ENCODE measurements at places on chromosomes 7 and 10. TPM values are rescaled to one million over a fixed set of nuclear protein-coding genes. Genes with fewer than 3 reads are reported as not detected.
A peak's percentile ranks its signal among the peaks of the same experiment; 100 is the strongest.

DNA sequence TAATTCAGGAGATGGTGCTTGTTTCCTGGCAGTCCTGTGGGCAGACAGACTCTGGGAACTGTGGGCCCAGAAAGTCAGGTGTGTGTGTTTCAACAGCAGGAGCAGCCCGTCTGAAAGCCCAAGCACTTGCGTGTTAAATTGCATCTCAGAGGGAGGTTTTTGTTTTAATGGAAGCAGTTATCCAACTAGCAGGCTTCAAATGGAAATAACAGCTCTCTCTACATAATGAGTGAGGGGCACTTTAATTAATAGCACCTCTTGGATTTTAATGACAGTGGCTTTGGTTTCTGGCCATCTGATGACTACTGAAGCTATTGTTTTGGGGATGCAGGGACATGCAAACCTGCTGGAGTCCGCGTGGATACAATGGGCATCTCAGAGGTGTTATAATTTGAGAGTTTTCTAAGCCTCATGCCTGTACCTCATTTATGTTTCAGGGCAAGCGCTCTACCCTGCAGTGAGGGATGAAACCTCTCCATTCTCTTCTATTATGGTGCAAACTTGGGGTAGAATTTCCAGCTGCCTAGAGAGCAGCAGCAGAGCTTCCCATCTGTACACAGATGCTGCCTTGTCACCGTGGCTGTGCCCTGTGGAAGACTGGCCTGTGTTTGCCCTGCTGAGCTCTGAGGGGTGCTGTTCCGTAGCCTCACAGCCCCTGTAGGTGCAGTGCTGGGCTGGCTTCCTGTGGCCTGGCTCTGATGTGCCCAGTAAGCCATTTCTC, 206.6 kb upstream of the GPR26 start:
- no peak for DNase-seq

Gene LOXL4
- total RNA-seq, result not detected

- peak; percentile 100 for DNase-seq
These were observed 1.6 kb downstream of the COMTD1 start for GRCh38 chr10:75234017-75234682.

GRCh38 chr10:88386204-88386788, 196.8 kb downstream of the RNLS start:
- no peak for DNase-seq

Gene ZNF138
- 19.6 TPM for total RNA-seq

DNA sequence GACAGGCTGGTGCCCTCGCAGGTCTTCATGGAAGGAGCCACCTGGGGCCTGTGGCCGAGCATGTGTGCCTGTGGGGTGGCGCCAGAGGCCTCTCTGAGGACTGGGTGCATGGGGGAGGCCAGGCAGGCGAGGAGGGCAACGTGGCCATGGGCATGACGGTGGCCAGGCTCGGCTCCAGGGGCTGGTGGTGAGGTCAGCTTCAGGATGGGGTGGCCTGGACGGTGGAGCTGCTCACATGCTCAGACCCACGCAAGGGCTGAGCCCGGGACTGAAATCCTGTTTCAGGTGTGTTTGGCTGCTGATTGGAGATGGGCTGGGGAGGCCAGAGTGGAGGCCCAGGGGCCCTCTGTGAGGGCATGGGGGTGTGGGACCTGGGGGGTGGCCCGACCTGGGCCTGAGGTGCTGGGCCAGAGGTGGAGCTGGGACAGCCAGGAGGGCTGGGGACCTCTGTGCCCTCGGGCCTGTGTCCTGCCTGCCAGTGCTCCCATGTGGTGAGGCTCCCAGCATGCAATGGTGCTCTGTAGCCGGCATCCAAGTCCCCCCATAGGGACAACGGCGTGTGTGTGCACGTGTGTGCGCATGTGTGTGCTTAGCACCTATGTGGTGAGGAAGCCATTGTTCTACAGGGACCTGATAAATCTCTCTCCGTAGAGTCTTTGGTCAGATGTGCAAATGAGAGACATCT, 71.1 kb downstream of the INPP5A start:
- no peak for DNase-seq

Gene RBP4
- not detected for total RNA-seq

GRCh38 chr10:34916314-34916713, 101.2 kb upstream of the PARD3 start:
- peak; percentile 29 for DNase-seq

DNA sequence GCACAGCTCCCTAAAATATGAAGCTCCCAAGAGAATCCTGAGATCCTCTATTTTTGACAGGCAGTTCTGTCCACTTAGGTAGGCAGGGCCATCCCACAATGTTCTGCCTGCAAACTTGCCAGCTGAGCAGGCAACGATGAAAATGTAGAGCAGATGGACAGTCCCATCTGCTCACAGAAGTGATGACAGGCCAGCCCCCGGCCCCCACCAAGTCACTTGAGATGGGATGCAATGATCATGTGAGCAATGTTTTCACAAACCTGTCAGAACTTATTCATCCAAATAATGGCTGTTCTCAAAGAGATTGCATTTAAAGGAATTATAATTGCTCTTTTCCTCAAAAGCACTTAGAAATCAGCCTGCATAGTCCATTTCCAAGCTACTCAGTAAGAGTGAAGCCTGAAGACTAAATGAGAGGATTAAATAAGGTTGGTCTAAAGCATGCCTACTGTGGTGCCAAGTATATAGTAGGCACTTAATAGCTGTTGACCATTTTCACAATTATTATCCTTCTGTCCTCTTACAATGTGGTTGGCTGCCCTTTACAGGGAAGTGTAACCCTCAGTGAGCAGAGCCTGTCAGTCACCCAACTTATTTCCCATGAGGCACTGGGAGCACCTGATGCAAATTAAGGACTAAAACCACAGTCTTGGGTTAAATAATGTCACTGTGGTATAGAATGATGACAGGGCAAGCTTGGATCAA, 301.2 kb downstream of the FGFR2 start:
- DNase-seq, result no peak

Gene PHKG1
- total RNA-seq, result 1.6 TPM

Gene HYCC1
- 23.9 TPM for total RNA-seq

DNA sequence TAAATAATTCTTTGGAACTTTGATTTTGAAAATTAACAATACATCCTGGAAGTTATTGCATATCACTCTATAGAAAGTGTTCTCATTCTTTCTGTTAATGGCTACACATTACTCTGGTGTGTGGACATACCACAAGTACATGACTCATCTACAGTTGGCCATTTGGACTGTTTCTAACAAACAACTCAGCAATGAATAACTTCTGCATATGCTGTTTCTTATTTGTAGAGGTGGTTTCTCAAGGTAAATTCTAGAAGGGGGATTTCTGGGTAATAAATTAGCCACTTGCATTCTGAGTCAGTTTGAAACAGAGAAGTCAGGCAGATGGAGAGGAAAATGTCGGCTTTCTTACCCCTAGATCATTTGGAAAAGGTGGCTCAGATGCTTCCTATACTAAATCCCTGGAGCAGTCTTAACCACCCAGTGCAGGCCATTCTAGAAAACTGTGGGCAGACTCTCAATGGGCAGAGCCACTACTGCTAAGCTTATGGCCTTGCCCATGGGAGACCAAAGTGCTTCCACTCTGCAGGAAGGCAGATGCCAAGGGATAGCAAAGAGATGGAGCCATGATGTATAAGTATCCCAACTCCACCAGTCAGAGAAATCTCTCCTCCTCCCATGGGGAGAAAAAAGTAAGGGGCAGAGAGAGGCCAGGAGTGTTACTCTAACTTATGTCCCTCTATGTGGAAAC, 194.0 kb upstream of the PLPP4 start:
- DNase-seq, result no peak

Gene PCBD1
- total RNA-seq, result 40.1 TPM
